CD4-positive, alpha-beta T cell treated with Interferon alpha-2 for 1 hour (primary cell): ENCODE measurements at places on chromosomes 2 and 18.
A peak's percentile ranks its signal among the peaks of the same experiment; 100 is the strongest.

- DNase-seq = no peak
These were observed 89.0 kb upstream of the HK2 start for GRCh38 chr2:74744731-74745515.

- DNase-seq = no peak
These were observed 127.3 kb upstream of the FAM98A start for GRCh38 chr2:33726415-33726814.

- DNase-seq = no peak
These were observed 200.9 kb downstream of the ERBB4 start for GRCh38 chr2:212337486-212338343.

DNA sequence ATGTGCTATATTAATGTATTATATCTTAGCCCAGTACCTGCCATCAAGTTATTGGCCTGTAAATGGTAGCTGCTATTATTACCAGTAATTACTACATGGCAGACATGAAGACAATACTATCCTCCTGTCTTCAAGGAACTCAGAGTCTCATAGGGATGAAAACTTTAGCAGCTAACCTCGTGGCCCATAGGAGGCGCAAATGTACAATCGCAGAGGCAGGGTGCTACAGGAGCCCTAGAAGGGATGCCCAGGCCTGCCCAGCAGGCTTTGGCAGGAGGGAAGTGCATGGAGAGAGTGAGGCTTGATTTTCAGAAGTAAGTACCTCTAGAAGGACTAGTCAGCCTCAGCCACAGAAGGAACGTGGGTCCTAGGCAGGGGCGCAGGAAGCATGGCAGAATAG lies 44.7 kb upstream of the KIDINS220 start:
- no peak for DNase-seq

DNA sequence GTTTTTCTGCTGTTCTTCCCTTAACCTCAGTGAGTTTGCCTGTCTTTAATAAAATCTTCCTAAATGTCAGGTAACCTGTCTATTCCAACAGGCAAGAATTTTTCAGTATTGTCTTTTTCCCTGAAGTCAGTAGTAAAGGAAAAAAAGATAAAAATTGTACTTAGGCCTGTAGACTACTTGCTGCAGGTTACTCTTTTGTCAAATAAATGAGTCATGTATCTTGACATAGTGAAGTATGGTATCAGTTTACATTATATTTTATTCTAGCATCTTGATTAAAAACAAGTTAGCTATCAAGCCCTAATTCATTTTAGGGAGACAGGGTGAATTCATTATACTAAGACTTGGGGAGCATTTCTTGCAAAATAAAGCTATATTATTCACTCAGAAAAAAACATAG lies 59.8 kb downstream of the ITGA4 start:
- DNase-seq = no peak

DNA sequence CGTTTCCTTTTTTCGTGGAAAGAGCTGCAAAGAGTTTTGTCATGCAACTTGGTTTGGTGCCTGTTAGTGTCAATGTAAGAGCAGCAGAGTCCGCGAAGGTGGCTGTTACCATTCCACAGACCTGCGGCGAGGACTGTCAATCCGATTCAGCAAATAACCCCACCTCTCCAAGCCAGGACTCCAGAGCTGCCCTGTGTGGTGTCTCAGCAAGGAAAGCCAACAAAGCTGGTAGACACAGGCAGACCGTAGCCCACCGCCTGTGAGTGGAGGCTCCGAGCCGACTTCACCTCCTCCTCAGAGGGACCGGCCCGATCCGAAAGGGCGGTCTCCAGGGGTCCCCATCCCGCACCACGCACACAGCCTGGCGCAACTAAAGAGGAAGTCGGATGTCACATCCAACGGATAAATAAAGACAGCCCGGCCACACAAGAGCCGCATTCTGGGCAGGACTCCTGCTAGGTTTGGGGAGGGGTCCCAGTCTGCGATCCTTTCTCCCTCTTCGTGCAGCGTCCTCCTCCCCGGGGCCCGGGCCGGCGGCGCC lies 819 bp downstream of the ANKRD44 start:
- peak; percentile 31 for DNase-seq

DNA sequence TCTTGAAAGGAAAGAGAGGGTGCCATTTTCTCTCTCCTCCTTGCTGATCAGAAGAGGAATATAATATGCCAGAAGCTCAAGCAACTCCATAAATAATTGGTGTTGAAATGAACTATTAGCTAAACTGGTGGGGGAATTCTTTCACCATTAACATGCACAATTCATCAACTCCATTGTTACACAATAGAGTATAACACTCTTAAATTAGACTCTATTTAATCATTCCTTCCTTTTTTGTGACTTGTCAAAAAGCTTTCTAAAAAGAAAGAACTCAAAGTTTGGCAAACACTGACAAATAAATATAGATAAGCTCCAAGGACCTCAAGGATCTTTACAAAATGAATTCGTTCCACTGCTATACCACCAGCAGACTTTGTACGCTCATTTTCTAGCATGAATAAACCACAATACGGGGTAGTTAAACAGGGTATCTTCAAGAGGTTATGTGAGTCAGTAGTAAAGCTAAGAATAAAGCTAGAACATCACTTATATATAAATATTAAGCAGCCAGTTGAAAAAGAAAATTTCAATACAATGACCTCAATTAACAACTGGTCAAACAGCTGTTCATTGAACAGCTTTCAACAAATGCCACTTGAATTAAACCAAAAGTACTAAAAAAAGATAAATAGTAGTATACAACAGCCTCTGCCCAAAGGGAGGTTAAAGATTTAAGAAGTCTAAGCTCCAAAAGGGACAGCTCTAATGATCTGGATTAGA lies 6.4 kb downstream of the TRAK2 start:
- no peak for DNase-seq

- DNase-seq = no peak
These were observed at the start of gene LYPD6B for GRCh38 chr2:149038442-149039212. Gene LYPD6B (plus strand): TSS chr2:149038699. CDS start chr2:149130949, 92,250 bp downstream.

DNA sequence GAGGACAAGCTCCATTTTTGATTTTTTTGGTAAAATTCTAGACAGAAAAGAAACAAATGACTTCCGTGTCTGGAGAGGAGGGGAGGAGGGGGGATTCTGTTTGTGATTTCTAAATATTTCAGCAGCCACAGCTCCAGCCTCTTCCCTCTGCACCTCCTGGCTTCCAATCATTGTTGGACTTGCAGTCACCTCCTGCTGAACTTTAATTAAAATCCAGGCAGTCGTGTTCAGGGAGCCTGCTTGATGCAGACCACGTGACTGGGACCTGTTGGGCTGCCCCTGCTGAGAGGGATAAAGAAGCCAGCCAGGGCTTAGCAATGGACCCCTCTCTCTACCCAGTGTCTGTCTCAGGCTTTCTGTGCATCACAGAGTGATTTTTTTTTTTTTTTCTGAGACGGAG lies 115.1 kb downstream of the SH3BP4 start:
- DNase-seq = no peak

GRCh38 chr2:78592491-78592890 lies 433.0 kb upstream of the REG3G start:
- DNase-seq = no peak

GRCh38 chr2:50551018-50551726 lies 480.8 kb downstream of the NRXN1 start:
- no peak for DNase-seq

- no peak for DNase-seq
These were observed 9.0 kb downstream of the NCKAP1 start for GRCh38 chr2:183029219-183029618.

DNA sequence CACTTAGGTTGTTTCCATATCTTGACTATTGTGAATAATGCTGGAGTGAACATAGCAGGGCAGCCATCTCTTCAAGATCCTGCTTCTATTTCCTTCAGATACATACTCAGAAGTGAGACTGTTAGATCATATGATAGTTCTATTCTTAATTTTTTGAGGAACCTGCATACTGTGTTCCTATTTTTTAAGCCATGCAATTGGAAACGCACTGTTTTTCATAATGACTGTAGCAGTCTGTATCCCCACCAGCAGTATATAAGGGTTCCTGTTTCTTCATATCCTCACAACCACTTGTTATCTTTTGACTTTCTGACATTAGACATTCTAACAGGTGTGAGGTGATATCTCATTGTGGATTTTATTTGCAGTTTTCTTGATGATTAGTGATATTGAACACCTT lies 15.5 kb downstream of the NEURL3 start:
- DNase-seq = no peak

DNA sequence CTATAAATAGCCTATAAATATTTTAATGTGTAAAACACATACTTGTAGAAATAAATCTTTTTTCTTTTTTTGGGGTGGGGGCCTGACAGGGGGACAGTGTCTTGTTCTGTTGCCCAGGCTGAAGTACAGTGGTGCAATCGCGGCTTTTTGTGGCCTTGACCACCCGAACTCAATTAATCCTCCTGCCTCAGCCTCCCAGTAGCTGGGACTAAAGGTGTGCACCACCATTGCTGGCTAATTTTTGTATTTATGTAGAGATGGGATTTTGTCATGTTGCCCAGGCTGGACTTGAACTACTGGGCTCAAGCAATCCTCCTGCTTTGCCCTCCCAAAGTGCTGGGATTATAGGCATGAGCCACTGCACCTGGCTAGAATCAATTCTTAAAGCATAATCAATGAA lies 37.6 kb downstream of the NPC1 start:
- DNase-seq = no peak

GRCh38 chr2:46812361-46813019 lies 103.1 kb downstream of the MCFD2 start:
- no peak for DNase-seq

GRCh38 chr2:229419158-229419557 lies 148.1 kb upstream of the PID1 start:
- DNase-seq = no peak

DNA sequence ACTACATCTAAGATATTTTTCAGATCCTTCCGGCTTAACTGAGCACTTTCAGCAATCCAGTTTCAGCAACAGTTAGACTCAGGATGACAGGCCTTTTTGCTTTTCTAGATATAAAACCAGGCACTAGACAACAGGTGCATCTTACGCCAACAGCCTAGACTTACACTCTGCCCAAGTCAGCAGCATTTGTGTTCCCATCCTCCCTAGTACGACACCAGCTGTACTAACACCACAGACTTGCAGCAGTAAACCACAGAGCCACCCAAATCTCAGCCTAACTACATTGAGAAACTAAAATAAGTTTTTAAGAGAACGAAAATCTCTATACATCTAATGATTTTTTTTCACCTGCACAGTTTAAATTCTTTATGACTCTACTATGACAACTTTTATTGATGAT lies 89.9 kb upstream of the DNMT3A start:
- no peak for DNase-seq

GRCh38 chr2:74079522-74080341 lies 68.0 kb downstream of the BOLA3 start:
- peak; percentile 6 for DNase-seq

- no peak for DNase-seq
These were observed 470 bp downstream of the KCNF1 start for GRCh38 chr2:10912076-10912731.

DNA sequence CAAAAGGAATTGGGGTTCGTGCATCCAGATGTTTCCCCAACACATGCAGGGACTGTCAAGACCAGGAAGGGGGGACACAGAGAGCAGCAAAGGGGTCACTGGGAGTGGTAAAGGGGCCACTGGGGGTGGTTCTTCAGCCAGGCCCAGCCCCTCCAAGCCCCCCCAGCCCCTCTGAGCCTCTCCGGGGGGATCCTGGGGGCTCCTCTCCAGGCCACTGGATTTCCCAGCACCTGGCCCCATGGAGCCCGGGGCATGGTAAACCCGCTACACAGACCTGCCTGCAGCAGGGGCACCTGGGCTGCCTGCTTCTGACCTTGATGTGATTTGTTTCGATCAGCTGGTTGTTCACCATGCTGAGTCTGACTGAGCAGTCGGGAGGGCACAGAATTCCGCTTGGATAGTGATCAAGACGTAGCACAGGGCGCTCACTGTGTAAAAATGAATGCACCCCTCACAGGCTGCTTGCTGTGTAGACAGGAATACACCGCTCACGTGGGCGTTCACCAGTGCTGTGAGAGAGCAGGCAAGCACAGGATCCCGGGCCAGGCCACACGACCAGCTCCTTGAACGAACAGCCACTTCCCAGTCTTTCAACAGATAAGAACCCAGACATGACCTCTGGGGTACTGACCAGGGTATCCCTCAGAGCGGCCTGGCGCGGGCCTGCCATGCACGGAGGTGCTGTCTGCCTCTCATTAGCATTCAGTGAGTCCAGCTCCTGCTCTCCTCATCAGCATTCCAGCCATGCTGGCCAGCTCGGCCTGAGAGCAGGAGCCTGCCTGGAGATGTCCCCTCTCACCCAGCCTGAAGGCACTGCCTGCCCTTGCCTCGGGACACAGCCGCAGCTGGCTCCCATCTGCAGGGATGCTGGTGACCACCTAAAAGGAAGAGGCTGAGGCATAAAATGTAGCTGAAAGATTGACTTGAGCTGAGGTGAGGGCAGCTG lies 73.3 kb upstream of the OTOS start:
- DNase-seq = no peak

GRCh38 chr2:46770622-46771021 lies 145.0 kb downstream of the MCFD2 start:
- no peak for DNase-seq

DNA sequence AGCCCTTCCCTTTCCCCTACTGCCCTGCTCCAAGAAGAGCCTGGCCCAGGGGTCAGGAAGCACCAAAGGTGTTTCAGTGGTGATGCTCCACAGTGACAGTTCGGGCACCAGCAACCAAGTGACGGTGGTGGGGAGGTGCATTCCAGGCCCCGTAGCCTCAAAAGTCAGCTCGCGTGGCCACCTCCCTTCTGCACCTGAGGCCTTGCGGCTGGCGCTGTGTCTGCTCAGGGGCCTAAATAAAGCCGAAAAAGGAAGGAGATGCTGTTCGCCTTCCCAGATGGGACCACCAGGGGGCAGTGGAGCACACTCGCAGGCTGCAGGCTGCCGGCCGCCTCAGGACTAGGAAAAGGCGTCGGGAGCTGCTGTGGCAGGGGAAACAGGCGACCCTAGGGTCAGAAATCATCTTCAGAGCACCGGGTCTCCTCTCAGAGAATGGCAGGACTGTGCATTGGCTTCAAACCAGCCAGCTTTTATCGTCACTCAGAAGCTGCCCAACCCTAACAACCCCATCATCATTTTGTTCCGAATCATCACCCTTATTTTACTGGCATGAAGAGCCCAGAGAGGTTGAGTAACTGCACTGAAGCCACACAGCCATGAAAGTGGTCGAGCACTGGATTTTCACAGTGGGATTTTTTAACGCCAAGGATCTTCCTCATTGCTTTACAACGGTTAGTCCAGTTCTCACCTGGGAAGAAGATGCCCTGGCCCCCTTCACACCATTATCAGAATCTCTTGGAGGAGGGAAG lies 213.0 kb upstream of the CELF4 start:
- peak; percentile 6 for DNase-seq

DNA sequence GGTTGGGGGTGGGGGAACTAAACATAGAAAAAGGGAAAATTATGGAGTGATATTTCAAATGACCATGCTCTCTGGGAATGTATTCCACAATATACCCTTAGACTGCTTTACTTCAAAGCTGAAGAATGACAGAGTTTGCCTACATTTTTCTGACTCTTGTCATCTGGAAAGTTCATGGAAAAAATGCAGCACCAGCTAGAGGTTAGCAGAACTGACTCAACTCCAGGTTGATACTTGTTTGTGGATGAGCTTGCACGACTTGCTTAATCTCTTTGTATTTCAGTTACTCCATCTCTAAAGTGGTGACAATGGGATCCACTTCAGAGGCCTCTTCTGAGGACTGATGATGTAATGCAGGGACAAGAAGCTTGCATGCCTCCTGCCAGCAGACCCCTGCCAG lies 824.0 kb upstream of the ID2 start:
- no peak for DNase-seq
